ENCODE measurements at places on chromosomes 1 and 21.

- no peak for DNase-seq
Measured at GRCh38 chr1:68795956-68796355, 299.1 kb upstream of the DEPDC1 start.

DNA sequence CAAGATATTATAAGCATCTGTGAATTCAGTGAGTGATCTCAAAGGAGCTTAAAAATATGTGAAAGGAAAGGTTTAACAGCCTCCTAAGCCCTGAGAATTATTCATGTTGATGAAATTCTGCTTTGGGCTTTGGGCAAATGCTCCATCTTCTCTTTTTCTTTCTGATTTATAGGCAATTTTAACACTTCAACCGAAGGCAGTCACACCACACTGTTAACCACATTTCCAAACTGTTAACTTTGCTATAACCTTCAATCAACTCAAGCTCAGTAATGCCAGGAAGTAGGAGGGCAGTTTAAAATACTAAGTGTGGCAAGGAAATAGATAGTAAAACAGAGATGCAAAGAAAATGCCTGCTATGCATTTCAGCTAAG is 54.4 kb upstream of the NEK7 start:
- no peak for DNase-seq

GRCh38 chr1:100366209-100366525 is 13.9 kb downstream of the CDC14A start:
- DNase-seq, result no peak

GRCh38 chr21:30058928-30059327 is 107.7 kb downstream of the CLDN17 start:
- no peak for DNase-seq

GRCh38 chr1:38992412-38993111 is 1.5 kb downstream of the AKIRIN1 start:
- DNase-seq, result no peak

DNA sequence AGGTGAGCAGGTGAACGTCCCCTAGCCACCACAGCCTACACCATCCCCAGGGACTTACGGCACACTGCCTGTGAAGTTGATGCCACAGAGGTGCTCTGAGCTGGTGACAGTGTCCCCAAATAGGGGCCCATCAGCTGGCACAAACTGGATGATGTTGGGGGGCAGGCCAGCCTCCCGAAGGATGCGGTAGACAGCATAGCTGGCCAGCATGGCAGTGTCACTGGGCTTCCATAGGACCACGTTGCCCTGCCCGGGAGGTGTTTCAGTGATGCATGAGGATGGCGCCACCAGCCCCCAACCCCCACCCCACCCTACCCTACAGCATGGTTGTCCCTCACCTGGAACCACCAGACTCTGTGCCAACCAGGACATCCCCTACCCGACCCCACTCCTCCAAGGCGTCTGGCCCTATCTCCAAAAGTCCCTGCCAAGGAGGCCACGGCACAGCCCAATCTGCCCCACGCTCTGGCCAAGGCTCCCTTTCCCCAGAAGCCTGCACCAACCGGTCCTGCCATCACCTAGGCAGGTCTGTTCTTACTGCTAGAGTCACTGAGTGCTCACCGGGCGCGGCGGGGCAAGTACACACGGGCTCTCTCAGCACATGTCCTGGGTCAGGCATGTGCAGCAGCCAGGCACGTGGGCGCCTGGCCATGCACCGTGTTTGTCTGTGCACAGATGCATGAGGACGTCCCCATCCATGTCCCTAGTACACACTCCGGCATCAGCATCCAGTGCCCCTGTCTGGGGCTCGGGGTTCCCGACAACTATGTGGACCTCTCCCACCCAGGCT is 20.5 kb downstream of the ALDH4A1 start:
- no peak for DNase-seq

DNA sequence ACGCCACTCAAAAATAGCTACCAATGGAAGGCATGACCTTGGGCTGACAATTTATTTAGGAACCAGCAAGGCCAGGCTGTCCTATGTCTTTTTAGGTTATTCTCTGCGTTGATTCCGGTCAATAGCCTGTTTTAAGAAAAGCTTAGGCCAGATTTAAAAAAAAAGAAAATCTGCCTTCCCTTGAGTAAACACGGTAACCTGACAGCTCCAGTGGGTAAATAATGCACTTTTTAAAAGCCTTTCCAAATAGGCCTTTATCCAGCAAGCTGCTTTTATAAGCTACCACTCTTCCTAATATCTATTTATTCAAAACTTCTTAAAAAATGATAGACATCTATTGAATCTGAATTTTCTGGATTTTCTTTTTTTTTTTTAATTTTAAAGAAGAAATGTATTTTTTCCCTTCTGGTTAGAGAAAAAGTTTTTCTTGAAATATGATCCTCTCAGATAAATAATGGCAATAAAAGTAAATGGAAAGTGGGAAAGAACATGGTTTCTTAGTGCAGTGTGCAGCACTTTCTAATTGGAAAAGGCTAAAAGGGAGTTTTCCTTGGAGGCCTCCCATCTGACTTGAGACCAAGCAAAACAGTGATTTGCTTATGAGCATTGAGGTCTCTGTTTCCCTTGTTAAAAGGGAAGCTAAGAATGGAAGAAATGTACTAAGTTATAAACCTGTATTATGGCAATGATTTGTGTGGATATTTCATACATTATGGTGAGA is 281.0 kb upstream of the RUNX1 start:
- DNase-seq, result no peak

- peak; percentile 3 for DNase-seq
Measured at GRCh38 chr1:186374303-186375151, 526 bp downstream of the TPR start.

DNA sequence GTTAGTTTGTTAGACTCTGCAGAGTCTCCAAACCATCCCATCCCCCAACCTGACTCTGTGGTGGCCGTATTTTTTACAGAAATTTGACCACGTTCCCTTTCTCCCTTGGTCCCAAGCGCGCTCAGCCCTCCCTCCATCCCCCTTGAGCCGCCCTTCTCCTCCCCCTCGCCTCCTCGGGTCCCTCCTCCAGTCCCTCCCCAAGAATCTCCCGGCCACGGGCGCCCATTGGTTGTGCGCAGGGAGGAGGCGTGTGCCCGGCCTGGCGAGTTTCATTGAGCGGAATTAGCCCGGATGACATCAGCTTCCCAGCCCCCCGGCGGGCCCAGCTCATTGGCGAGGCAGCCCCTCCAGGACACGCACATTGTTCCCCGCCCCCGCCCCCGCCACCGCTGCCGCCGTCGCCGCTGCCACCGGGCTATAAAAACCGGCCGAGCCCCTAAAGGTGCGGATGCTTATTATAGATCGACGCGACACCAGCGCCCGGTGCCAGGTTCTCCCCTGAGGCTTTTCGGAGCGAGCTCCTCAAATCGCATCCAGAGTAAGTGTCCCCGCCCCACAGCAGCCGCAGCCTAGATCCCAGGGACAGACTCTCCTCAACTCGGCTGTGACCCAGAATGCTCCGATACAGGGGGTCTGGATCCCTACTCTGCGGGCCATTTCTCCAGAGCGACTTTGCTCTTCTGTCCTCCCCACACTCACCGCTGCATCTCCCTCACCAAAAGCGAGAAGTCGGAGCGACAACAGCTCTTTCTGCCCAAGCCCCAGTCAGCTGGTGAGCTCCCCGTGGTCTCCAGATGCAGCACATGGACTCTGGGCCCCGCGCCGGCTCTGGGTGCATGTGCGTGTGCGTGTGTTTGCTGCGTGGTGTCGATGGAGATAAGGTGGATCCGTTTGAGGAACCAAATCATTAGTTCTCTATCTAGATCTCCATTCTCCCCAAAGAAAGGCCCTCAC is at the start of gene OLIG2:
OLIG2 (plus strand) TSS at position 447 of the 954 bp plus-strand sequence. CDS start 928 bp downstream, outside the sequence.
- no peak for DNase-seq

- no peak for DNase-seq
Measured at GRCh38 chr1:242847390-242847993, 323.0 kb upstream of the PLD5 start.

- no peak for DNase-seq
Measured at GRCh38 chr1:37123276-37124115, 89.2 kb upstream of the GRIK3 start.

DNA sequence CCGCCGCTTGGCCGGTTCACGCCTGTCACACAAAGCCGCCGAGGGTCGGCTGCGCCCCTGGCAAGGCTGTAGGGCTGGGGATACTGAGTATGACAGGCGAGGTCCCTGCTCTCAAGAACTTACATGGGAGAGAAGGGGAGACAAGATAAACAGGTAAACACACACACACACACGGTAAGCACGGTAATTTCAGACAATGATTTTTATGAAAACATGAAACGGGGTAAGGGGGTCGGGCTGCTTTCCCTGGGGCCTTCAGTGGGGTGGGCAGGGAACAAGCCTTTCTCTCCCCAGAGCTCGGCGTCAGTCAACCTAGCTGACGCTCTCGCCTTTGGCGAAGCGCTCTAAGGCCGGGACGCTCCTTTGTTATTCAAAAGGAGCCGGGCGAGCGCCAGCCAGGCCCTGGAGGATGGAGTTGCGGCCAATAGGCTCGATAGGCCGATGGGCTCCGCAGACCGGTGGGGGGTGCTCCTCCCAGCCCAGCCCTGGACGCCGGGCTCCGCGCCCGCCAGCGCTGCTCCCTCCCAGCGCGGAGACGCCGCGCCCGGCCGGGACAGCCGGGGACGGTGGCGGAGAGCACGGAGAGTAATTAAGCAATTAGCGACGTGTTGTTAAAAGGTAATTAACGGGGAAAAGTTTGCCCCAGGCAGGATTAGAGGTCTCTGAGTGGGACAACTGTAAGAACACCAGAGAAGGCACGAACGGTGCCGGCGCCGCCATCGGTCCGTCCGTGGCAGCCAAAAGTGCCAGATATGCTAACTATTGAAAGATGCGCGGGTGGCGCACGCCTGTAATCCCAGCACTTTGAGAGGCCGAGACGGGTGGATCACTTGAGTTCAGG is 950 bp upstream of the INKA2 start:
- no peak for DNase-seq

DNA sequence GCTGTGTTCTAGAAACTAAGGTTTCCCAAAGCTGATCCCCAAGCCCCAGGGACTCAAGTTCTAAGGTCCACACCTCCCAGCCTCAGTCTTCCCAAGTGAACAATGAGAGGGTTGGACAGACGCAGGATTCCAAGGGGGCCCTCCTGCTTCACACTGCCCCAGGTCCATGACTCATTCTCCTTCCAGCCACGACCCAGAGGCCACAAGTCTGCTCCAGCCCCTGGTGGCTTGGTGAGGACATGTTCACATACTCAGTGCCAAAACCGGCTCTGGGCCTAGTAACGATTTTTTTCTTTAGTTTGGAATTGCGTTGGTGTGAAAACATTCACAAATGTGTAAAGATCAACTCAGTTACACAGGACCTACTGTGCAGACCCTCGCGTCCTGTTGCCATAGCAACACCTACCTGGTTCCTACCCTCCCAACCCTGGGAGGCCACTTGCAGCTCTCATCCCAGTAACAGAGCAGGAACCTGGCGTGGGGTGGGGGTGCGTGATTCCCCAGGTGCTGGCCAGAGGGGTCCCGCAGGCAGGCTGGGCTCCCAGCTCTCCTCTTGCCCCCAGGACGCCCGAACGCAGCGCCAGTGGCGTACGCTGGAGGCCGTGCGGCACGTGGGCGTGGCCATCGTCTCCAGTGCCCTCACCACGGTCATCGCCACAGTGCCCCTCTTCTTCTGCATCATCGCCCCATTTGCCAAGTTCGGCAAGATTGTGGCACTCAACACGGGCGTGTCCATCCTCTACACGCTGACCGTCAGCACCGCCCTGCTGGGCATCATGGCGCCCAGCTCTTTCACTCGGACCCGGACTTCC is 57.0 kb downstream of the DISP3 start:
- no peak for DNase-seq

GRCh38 chr1:9618909-9619679 is 30.4 kb downstream of the TMEM201 start:
- no peak for DNase-seq

DNA sequence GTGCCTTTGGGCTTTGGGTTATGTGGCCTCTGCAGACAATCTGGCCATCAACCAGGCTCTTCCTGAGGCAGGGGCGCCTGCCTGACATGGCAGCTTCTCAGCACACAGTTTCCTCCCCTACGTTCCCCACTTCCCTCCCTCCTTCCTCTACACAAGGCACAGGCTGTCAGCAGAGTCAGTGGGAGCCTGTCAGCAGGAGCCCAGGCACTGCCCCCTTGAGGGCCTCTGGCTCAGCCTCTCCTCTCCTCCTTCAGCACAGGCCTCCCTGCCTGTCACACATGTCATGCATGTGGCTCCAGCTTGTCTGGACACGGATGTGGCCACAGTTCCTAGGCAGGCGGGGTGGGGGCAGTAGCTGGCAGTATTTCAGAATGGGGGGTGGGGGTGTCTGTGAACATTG is 52.2 kb upstream of the ARTN start:
- no peak for DNase-seq

DNA sequence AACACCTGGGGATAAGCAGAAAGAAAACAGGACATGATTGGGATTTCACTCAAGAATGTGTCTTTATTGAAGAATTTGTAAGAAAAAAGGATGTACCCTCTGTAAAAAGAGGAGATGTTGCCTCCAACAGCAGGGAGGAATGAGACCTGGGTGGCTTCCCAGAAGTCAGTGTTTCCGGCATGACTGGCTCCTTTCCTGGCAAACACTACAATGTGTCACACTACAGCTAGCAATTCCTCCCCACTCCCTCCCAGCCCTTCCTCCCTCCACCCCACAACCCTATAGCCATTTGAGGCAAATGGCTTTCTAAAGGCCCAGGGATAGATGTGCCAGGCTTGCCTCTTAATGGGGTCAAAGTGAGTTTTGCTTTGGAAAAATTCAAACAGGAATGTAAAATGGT is 11.5 kb upstream of the COL8A2 start:
- DNase-seq, result no peak

GRCh38 chr1:3356827-3357460 is 97.5 kb upstream of the ARHGEF16 start:
- DNase-seq, result no peak

DNA sequence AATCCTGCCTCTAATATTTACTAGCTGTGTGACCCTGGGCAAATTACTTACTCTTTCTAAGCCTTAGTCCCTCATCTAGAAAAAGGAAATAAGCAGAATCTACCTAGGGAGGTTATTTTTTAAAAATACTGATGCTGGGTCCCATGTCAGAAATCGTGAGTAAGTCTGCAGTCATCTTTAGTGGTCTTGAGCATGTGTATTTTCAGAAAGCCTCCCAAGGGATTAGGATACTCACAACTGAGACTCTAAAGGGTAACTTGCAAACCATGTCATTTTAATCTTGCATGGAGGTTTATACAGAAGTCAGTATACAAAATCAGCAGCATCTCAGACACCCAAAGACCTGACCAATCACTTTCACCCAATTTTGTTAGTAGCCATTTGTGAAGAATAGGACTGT is 43.2 kb downstream of the DSTYK start:
- DNase-seq, result no peak

GRCh38 chr1:220809704-220810103 is 23.0 kb downstream of the MTARC1 start:
- DNase-seq, result no peak

DNA sequence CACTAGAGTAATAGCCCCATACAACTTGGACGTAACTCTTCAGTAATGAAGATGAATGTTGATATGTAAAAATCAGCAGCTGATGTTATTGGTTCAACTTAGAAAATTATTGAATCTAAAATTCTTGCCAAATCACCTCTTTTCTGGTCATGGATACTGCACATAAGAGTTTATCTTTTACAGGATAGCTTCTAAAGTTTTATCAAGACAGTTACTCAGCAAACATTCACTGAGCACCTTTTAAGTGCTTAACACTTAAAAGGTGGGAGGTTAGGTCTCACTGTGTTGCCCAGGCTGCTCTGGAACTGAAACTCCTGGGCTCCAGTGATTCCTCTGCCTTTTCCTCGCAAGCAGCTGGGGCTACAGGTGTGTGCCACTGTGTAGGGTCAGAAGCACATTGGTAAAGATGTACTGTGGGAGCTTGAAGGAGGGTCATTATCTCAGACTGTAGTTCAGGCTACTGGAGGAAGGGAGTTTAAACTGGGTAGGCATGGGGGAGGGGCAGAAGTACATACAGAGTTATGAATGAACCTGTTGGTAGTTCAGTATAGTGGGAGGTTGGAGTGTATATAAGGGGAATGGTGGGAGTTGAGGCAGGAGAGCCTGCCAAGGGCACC is 2.0 kb downstream of the MPZL1 start:
- DNase-seq, result no peak
